ENCODE measurements at places on chromosomes 4 and X.

- no peak for DNase-seq
Measured at GRCh38 chr4:169107528-169107927, 97.5 kb upstream of the CBR4 start.

- DNase-seq, result no peak
Measured at GRCh38 chr4:59127006-59127405, 2016.8 kb upstream of the IGFBP7 start.

DNA sequence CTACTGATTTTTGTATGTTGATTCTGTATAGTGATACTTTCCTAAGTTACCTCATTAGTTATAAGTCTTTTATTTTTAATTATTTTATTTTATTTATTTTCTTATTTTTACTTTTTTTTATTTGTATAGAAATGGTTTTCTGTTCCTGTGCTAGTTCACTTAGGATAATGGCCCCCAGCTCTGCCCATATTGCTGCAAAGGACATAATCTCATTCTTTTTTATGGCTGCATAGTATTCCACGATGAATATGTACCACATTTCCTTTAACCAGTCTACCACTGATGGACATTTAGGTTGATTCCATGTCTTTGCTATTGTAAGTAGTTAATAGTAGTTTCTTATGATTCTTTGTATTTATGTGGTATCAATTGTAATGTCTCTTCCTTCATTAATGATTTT is 31.5 kb upstream of the GK2 start:
- no peak for DNase-seq

DNA sequence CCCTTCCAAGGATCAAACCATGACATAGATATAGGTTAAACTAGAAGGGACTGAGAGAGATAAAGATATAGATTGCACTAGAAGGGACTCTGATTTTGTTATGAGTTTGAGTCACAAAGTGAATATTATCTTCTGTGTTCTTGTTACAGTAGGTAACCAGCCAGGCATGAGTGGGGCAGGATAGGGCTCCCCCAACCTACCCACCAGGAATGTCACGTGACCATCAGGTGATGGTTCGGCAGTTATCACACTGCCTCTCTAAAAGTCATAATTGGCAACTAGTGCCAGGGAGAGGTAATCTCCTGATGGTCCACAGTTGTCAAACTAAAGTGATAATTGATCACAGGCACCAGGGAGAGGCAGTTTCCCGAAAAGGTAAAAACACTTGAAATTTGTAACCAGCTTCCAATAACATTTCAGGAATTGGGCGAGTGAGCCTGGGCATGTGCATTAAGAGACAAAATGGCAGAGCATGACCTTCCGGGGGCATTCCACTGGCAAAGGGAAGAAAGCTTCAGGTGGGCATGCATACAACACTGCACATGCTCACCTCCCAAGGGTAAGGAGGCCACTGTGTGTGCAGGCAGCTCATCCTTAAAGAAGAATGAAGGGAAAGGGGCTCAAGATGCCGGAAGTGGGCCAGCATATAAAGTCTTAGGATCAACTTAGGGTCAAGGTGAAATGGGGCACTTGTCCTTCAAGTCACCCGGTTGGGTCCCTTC is 533.6 kb upstream of the HTR2C start:
- no peak for DNase-seq

- no peak for DNase-seq
Measured at GRCh38 chr4:10732914-10733415, 48.4 kb upstream of the CLNK start.

GRCh38 chr4:121360495-121360894 is 20.3 kb downstream of the QRFPR start:
- DNase-seq, result no peak

DNA sequence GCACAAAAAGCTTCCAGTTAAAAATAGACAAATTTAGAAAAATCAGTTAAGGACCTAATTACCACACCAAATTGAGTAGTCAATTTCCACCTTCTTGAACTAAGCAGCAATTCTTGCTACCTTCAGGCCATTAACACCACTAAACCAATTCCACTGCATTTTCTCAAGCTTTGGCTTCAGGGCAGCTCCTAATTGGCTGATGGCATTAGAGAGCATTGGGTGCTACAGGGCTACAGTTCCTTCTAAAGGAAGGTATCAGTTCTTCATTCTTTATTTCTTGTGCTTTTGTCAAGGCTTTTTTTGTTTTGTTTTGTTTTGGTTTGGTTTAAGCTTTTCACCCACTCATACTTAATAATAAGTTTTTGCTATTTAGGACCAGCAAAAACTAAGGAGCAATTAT is 90.2 kb upstream of the FAM241A start:
- no peak for DNase-seq

DNA sequence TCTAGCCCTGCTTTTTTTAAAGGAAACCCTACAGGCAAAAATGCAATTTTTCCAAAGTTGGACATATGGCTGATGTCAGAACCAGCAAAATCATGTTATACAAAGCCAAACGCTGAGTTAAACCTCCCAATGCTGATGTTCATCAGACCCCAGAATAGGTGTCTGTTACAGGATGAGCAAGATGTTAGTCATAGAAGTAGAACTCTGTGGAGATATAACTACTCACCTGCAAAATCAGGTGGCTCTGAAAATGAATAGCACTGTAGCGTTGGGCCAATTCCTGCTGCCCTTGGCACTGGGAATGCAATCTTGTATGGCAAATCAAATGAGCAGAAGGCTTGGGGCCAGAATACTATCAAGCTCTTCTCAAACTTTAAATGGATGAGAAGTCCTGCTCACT is 634.1 kb downstream of the RPA4 start:
- no peak for DNase-seq

DNA sequence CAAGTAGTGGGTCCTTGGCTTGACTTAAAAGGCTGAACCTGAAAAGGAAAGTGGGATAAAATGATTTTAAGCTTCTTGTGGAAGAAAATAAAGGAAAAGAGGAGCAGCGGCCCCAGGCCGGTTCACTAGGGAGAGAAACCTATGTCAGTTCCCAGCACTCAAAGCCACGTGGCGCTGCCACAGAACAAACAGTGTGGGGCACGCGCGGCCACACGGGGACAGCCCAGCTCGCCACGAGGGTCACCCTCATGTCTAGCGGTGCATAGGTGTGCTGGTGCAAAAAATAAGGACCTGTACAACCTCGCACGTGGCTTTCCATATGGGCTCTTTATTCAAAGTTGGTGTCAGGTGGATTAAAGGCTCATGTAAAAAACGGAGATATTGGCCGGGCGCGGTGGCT is 17.1 kb downstream of the MSANTD1 start:
- DNase-seq, result no peak

GRCh38 chrX:19121898-19122640 is at the start of gene ADGRG2:
Gene ADGRG2, minus strand, starts transcription at chrX:19122468. Its CDS starts 53,634 bp downstream, at chrX:19068834.
- DNase-seq, result no peak

DNA sequence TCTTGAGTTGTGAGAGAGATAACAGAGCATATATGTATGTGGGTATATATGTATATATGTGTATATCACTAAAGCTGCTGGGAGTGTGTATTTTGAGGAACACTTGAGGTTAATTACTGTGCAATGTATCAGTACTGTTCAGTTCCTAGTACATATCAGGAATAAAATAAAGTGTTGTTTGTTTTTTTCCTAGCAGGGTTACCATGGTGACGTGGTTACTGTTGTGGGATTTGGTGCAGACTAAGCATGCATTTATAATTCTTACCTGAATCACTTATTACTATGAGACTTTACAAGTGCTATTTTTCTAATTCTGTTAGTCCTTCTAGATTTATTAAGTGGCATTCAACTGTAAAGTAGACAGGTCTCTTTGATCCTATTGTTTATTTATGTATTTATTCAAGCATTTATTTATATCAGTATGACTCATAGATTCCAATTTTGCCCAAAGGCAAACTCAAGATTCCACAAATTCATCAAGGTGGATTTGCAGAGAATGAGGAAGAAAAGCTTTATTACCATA is 26.9 kb upstream of the BEX4 start:
- DNase-seq, result no peak

- DNase-seq, result no peak
Measured at GRCh38 chr4:99043346-99043745, 45.2 kb downstream of the ADH5 start.

DNA sequence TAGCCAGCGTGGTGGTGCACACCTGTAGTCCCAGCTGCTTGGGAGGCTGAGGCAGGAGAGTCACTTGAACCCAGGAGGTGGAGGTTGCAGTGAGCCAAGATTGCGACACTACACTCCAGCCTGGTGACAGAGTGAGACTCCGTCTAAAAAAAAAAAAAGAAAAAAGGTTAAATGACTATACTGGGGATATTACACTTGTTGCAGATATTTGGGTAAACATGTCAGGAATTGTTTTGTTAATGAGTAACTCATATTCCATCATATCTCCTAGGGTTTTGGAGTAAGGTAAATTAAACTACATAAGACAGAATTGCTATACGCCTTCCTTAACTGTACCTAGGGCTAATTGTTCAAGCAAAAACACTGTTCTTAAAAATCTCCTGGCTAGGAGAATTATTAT is 291.4 kb upstream of the IGFBP7 start:
- DNase-seq, result no peak

- DNase-seq, result no peak
Measured at GRCh38 chr4:86376850-86377249, 17.0 kb upstream of the MAPK10 start.

DNA sequence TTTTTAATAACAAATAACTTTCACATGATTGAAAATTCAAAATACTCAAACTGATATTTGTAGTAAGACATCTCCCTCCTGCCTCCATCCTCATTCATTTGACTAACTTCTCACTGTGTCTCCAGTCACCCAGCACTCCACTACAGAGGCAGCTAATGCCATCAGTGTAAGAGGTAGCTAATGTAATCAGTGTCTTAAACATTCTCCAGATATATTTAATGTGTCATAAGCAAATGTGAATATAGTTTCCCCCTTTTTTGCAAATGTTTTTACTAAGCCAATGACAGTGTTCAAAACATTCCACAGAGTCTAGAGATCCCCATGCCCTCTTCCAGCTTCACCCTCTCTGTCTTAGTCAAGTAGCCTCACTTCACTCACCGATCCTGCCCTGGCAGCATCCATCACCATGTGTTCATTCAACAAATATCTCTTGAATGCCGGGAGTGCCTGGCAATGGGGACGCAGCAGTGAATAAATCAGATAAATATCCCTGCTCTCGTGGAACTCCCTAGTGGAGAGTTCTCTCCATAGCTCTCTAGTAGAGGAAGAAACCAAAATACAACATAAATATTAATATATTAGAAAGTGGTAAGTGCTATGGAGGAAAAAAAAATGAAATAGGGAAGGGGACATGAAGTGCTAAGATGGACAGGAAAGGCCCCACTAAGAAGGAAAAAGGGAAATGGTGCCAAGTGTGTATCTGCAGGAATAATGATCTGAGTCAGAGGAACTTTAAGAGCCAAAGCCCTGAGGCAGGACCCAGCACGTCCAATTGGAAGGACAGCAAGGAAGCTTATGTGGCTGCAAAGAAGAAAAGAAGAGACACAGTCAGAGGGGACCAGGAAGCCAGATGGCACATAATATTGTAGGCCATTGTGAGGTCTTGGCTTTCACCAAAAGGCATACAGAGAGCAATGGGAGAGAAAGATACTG is 18.7 kb downstream of the SCFD2 start:
- no peak for DNase-seq

DNA sequence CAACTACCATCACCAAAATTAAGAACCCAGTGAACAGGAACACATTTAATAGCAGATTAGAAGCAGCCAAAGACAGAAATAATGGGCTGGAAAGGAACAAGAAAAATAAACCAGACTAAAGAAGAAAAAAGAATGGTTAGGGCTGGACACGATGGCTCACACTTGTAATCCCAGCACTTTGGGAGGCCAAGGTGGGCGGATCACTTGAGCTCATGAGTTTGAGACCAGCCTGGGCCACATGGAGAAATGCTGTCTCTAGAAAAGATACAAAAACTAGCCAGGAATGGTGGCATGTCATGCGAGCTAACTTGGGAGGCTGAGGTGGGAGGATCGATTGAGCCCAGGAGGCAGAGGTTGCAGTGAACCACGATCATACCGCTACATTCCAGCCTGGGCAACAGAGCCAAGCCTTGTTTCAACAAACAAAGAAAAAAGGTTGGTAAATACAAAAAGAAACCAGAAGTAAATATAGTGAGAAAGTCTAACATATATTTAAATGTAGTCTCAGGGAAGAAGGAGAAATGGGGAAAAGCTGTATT is 102.0 kb downstream of the AFAP1 start:
- no peak for DNase-seq

DNA sequence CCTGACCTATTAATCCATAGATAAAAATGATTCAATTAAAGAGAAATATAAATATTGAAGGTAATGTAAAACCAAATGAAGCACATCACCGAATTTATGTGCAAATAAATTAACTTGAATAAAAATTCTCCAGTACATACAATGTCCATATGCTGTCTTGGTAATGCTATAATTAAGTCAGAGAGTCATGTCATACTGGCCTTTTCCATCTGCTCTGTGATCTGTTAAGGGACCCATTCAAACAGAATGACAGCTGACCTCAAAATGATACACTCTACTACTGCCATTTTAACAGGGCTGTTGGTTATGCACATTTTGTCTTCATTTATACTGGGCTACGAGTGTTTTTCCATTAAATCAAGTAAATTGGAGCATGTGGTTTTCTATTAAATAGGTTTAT is 99.3 kb downstream of the TEX13A start:
- DNase-seq, result no peak

DNA sequence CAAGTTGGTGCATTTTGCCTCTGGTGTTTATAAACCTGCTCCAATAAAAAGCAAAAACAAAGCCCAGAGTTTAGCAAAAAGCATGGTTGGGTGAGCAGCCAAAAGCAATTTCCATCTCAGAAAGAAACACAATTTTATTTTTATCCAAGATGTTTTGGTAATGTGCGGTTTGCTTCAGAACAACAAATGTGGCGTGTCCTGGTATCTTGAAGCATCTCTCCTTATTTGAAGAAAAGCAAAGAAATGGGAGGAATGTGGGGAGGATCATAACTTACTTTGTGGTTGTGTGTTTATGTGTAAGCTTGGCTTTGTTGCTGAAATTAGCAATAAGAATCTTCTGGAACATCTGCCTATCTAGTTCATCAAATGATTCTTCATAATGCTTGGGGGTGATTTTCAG is 88.3 kb upstream of the DDX3X start:
- DNase-seq, result no peak

- no peak for DNase-seq
Measured at GRCh38 chr4:147367891-147368290, 113.0 kb upstream of the EDNRA start.

DNA sequence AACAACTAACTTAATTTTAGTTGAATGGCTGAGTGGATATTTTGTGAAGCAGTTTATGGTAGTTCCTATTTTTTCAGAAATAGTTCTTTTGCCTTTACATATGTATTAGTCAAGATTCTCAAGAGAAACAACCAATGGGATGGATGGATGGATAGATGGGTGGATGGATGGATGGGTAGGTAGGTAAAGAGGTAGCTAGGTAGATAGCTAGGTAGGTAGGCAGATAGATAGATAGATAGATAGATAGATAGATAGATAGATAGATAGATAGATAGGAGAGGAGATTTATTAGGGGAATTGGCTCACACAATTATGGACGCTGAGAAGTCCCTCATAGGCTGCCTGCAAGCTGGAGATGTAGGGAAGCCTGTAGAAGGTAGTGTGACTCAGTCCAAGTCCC is 74.0 kb upstream of the NUDT6 start:
- no peak for DNase-seq

- no peak for DNase-seq
Measured at GRCh38 chrX:104679175-104679574, 113.2 kb downstream of the IL1RAPL2 start.

Measured in activated CD8-positive, alpha-beta memory T cell treated with anti-CD3 and anti-CD28 coated beads for 48 hours (primary cell).